ENCODE measurements at places on chromosomes 5 and 9. TPM values are rescaled to one million over a fixed set of nuclear protein-coding genes. Genes with fewer than 3 reads are reported as not detected.

Gene LCN9
- total RNA-seq, result not detected

- no peak for DNase-seq
These were observed 4.1 kb downstream of the AKNA start for GRCh38 chr9:114383521-114384231.

DNA sequence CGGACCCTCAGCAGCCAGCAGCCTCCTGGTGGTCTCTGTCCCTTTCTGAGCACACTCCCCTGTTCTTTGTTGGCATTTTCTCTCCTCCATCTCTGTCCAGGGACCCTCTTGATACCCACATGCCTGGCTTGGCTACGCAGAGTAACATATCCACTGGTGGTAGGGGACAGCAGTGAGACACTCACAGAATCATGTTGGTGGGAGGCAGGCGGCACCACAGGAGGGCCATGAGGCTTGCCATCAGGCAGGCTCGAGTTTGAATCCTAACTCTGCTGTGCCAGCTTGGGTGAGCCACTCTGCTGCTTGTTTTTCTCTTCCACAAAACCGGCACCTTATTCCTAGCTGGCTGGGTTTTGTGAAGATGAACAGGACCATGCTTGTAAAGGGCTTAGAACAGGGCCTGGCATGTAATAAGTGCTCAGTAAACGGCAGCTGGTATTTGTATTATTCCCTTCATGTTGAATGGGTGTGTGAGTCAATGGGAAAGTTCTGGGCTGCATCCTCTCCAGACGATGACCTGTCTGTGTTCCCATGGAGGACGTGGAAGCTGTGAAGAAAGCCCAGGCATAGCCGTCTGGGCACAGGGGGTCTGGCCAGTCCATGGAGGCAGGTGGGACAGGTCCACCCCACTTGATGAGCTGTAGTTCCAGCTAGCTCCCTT lies 2.3 kb downstream of the COL27A1 start:
- DNase-seq, result no peak

GRCh38 chr9:135714242-135715055 lies 12.5 kb downstream of the KCNT1 start:
- DNase-seq, result no peak

Gene PTRH1
- 10.7 TPM for total RNA-seq

DNA sequence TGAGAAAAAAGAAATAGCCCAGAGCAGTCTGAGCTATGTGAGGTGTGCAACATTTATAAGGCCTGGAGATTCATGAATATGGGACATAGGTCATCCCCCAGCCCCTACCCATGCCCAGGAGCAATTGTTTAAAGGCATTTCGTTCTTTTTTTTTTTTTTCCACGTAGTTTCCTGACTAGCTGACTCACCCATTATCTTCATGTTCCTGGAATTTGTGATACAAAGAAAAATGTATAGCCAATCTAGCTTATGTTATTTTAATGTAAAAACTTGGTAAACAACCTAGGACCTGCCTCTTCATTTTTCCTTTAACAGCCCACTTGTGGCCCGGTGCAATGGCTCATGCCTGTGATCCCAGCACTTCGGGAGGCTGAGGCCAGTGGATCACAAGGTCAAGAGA lies 81.3 kb downstream of the OSTF1 start:
- DNase-seq, result no peak

Gene LECT2
- not detected for total RNA-seq

GRCh38 chr9:103949096-103949495 lies 145.0 kb upstream of the SMC2 start:
- DNase-seq, result peak; percentile 5

DNA sequence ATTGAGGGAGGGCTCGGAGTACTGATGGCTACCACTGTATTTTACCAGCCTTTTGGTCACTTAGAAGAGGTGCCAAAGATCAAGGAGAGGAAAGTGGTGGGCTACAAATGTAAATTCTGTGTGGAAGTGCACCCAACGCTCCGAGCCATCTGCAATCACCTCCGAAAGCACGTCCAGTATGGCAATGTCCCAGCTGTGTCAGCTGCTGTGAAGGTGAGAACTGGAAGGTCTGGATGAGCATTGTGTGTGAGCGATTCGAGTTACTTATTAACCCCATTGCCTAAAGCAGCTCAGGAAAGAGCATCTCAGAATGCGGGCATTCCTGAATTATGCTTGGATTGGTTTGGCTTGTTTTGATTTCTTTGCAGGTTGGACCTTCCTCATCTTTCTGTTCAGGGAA lies 67.5 kb downstream of the ZNF462 start:
- DNase-seq, result no peak

Gene UNC5A
- 7.8 TPM for total RNA-seq

GRCh38 chr9:581673-582497 lies 259.6 kb upstream of the DMRT1 start:
- no peak for DNase-seq

GRCh38 chr9:108225149-108225800 lies 630.5 kb downstream of the ACTL7B start:
- no peak for DNase-seq

DNA sequence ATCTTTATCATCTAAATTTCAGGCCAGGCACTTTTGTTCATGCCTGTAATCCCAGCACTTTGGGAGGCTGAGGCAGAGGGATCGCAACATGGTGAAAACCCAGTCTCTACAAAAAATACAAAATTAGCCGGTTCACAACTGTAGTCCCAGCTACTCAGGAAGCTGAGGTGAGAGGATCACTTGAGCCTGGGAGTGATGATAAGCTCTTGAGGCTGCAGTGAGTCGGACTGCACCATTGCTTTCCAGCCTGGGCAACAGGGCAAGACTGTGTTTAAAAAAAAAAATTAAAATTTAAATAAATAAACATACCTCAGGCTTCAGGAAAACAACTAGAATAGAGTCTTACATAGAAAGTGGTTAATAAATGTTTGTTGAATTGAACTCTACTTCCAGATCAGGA lies 147.4 kb downstream of the AGTPBP1 start:
- no peak for DNase-seq

Gene CCNI2
- 0.11 TPM for total RNA-seq

Gene GABBR2
- not detected for total RNA-seq

- DNase-seq, result no peak
These were observed 16.1 kb upstream of the NDST1 start for GRCh38 chr5:150491876-150492275.

DNA sequence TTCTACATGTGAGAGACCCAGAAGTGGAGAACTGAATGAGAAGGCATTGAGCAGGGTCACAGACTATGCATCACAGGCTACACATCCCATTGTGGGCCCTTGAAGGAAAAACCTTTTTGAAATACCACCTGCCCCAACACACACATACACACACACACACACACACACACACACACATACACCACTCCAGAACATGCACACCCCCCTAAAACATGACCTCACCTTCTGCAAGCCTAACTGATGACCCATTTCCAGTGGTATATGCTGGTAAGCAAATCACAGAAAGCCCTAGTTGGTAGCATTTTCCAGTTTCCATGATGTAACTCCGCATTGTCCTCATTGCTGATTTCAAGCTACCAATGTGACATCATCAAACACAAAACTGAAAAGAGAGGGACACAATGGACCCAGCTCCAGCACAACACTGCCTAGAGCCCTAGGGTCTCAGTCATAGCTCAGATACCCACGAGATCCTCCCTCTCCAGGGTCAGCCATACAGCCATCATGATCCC lies 36.4 kb downstream of the THBS4 start:
- DNase-seq, result no peak

- DNase-seq, result peak; percentile 69
These were observed 607 bp downstream of the PCSK1 start for GRCh38 chr5:96432216-96433065.

GRCh38 chr5:71786337-71787055 lies 67.4 kb downstream of the CARTPT start:
- no peak for DNase-seq

DNA sequence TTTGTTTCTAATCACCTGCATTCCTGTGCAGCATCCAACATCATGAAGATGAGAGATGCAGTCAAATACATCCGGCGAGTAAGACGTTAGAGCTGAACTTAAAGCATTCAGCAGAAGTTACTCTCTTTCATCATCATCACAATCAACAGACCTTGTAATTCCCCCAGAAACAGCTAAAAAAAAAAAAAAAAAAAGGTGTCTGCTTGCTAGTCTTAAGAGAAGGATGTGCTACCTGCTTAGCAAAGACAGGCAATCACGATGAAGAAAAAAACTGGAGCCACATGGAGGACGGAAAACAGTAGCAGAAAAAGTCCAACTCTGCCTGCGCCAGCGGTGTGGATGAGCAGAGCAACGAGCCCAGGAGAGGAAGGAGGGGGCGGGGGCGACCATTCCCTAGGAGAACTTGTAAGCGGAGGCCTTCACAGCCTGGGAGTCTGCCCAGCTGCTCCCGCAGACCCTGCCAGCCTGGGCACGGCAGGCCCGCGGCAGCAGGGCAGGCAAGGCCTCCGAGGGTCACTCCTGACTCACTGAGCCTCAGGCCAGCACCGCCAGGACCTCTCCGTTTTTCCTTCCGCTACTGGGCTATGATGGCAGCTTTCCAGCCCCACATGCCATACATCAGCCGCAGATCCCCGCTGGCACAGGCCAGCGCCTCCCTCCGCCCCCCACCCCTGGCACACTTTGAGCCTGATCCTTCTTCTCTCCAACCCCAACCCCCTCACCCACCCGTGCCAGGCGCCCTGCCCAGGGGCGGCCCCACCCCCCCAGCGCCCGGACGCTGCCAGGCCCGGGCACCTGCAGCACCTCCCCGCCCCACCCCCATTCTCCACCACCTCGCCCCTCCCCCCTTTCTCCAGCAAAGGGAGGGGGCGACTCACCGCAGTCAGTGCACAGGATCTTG lies 1.4 kb downstream of the NRG2 start:
- peak; percentile 26 for DNase-seq

DNA sequence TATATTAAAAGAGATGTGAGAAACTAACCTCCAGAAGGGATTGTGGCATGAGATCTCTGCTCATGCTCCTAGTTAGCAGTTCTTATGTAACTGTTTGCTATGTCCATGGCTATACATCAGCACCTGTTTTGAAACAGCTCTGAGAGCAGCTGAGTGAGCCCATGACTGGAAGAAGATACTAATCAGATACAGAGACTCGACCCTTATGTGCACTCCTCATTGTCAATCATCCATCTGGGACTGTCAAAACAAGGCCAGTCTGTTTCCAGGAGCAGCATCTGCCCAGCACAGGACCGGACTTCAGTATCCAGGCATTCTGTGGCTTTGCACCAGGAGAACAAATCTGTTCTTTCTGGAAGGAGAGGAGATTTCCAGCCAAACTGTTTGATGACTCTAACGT lies 77.7 kb downstream of the EFNA5 start:
- DNase-seq, result no peak

Gene RNF183
- not detected for total RNA-seq

GRCh38 chr9:128232528-128233428 lies 29.6 kb downstream of the DNM1 start:
- no peak for DNase-seq

DNA sequence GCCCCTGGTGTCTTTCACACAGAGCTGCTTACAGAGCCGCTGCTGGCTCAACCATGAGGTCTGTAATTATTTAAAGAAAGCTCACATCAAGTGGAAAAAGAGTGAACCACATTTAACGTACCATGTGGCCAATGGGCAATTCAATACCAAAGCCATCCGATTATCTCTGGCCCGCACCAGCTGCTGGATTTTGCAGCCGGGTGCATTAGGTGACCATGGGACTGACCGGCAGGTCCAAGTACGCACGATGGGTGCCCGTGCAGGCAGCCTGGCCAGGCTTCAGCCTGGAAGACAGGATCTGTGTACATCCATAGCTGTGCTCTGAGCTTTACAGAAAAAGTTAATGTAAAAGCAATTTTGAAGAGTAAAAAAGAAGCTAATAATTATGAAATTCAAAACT lies 20.5 kb downstream of the PPARGC1B start:
- DNase-seq, result no peak

DNA sequence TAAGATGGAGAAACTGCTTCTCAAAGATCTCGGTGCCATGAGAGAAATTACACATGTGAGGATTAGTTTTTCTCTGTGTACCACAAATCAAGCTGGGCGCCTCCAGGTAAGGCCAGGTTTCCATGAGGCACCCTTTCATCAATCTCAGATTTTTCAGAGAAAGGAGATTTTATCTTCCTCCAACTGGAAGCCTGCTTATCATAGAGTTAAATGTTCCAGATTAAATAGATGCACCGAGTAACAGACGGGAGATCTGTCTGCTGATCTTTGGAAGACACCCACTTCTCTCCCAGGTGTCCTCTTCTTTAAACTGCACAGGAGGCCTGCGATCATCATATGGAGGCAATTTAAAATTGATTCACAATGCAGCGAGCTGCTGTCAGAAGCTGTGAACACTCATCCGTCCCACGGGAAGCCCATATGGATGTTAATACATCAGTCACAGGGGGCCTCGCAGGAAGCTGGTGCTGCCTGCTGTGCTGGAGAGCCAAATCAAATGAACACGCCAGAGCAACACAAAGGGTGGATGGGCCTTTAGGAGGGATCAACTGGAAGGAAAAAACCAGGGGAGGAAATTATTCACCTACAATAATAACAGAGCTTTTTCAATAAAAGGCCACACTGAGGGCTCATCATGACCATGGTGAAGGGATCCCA lies 93.3 kb downstream of the TLE1 start:
- peak; percentile 58 for DNase-seq

Gene TMEM267
- total RNA-seq, result 9.7 TPM

- DNase-seq, result no peak
These were observed 479.0 kb downstream of the ZSWIM6 start for GRCh38 chr5:61811052-61811451.

- no peak for DNase-seq
These were observed 399.6 kb upstream of the TUSC1 start for GRCh38 chr9:26077860-26078259.

GRCh38 chr5:32790411-32790951 lies 79.4 kb downstream of the NPR3 start:
- DNase-seq, result no peak

GRCh38 chr9:2788919-2789318 lies 55.0 kb downstream of the PUM3 start:
- no peak for DNase-seq

DNA sequence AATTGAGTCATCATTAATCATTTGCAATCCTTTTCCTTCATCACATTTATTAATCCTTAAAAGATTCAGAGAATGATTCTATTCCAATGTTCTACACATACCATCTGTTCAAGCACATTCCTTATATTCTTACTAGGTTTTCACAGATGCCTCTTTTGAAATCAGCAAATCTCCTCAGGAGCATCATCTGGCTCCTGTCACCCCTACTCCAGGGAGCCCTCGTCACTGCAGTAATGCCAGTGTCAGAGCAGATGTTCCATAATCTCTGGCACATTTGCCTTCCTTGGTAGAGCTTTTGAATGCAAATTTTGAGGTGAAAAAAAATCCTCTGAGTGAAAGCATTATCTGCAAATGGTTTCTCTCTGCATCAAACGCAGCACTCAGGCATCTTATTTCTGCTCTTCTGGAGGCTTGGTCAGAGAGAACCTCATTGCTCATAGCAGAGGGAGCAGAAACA lies 7.6 kb upstream of the KCNV2 start:
- DNase-seq, result no peak

GRCh38 chr9:102587281-102587680 lies 407.9 kb upstream of the CYLC2 start:
- DNase-seq, result no peak

DNA sequence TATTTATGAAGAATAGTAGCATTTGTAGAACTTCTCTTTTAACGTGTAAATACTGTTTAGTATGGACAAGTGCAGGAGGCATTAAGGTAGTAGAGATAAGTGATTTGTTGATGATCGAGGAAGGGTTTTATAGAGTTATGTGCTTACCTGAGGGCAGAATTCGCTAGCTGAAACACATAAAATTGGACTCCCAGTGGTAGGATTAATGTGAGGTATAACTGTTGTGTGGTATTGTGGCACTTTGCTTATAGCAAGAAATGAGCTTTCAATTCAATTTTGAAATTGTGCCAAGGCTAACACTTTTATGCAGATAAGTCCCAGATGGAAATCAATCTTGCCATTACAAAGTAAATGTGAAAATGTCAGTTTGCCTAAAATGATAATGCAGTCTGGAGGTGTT lies 1.2 kb downstream of the AP3S1 start:
- DNase-seq, result no peak
